ENCODE measurements at places on chromosomes 7 and 10. TPM values are rescaled to one million over a fixed set of nuclear protein-coding genes. Genes with fewer than 3 reads are reported as not detected.

Gene HABP2
- total RNA-seq = not detected

Gene IQCE
- total RNA-seq = 11.3 TPM

Gene PNLIPRP3
- not detected for total RNA-seq

Gene TEX36
- total RNA-seq = not detected

Gene SDK1
- 3.9 TPM for total RNA-seq

Gene OIT3
- not detected for total RNA-seq

Gene PLXDC2
- total RNA-seq = 0.53 TPM

Gene MKX
- total RNA-seq = not detected

Gene GRID1
- total RNA-seq = not detected

Gene MUC3A
- not detected for total RNA-seq

Gene IDI2
- total RNA-seq = not detected

Data from endothelial cell of umbilical vein (primary cell).